PC-3 (cell line): ENCODE measurements at places on chromosomes 7 and 10. TPM values are rescaled to one million over a fixed set of nuclear protein-coding genes. Genes with fewer than 3 reads are reported as not detected.

Gene SMKR1
- 7.4 and 13.1 TPM in 2 replicates for total RNA-seq

Gene BAIAP2L1
- total RNA-seq, result 18.9 and 30.5 TPM in 2 replicates

Gene OGA
- total RNA-seq, result 42.7 and 43.0 TPM in 2 replicates

Gene CPA2
- not detected in 2 replicates for total RNA-seq

Gene TMEM178B
- total RNA-seq, result 0.29 and 0.46 TPM in 2 replicates
